ENCODE measurements at places on chromosomes 11 and 22. TPM values are rescaled to one million over a fixed set of nuclear protein-coding genes. Genes with fewer than 3 reads are reported as not detected.

DNA sequence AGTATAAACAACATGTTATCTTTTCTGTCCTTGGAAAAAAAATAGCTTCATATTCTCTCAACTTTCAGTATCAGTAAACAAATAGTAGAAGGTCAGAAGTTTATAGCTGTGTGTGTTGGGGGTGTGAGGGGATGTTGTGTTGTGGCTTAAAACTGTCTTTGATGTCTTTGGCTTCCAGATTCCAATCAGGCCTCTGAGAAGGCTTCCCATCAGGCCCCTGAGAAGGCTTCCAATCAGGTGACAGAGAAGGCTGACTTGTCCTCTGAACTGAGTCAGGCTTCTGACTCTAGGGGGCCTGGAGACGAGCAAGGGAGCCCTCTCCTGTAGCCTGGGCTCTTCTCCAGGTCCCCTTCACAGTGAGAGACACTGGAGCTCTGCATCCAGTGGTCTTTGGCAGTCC, 9.3 kb downstream of the MTFP1 start:
- DNase-seq: no peak

DNA sequence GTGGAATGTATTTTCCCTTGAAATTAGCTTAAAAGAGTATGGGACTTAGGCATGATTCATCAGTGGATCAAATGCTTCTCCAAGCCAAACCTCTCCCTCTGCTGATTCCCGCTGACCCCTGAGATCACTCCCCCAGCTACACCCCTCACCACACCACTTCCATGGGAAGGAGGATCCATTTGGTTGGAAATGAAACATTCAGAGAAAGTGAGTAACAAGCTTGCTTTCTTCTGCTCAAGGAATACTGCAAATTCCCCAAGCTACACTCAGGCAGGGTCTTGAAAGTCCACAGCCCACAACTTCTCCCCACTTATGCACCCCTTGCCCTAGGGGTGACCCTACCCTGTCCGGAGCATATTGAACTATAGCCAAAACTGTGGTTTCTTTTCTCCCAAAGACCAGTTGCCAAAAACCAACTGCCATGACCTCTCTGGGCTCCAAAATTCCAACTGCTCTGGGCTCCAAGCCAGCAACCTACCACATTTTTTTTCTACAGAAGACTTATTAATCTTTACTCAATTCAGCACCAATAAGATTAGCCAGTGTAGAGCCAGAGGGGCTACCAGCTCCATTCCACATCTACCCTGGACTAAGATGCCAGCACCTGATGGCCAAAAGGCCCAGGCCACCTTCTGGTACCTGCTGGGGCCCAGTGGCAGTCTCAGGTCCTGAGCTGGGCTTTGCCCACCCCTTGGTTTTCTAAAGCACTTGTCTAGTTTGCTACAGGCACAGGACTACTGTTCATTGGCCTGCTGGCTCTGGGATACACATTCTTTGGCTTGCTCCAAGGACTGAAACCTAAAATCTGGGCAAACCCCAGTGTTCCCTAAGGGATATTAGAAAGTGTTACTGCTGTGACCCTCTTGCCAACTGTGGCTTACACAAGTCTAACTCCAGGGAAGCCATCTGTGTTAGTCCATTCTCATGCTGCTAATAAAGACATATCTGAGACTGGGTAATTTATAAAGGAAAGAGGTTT, 101.1 kb downstream of the MICAL3 start:
- DNase-seq: peak; percentile 65

Gene CYP2D6
- 0.26 TPM for total RNA-seq

DNA sequence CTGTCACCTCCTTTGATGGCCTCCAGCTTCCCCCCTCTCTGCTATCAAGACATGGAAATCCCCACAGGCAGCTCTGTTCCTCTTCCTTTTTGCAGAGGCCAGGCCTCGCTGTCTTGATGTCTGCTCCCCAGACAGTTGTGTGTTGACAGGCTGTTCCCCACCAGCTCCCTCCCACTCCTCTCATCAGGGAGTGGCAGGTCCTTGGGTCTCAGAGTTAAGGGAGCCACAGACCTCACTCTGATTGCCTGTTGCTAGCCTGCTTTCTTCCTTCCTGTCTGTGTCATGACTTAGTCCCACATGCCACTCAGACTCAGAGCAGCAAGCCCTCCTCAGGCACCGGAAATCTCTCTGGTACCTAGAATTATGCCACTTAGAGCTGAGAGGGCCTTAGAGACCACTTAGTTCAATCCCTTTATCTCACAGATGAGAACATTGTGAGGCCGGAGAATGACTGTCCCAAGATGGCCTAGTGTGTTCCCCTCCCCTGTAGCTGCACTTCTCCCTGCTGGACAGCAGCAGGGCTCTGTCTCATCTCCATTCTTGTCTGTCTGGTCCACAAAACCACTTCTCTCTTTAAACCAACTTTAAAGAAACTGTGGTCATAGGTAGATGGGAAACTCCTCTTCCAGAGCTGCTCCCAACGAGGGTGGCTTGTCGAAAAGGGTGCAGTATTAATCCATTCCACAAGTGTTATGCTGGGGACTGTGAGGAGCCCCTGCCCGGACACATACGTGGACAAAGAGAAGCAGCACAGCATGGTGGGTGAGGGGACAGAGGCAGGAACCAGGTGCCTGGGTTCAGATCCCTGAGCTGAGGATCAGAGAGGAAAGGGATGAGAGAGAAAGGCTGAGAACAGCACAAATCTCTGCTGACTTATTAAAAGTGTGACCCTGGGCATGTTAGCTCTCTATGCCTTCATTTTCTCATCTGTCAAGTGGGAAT, 4.2 kb downstream of the AMPD3 start:
- no peak for DNase-seq

DNA sequence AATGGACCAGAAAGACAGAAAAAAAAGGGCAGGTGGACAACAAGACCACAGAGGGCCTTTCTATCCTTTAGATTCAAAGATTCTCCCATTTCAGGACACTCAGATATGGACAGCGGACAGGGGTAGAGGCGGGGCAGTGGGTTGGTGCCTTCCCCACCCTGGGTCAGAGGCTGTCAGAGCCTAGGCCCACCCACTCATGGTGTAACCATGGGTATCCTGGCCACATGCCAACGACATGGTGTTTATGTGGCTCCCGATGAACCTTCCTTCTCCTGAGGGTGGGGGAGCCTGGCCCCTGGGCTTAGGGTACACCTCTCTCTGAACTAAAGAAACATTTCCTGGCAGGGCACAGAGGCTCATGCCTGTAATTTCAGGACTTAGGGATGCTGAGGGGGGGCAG, 14.3 kb upstream of the P2RY2 start:
- peak; percentile 71 for DNase-seq

Gene DEFB131B
- not detected for total RNA-seq

DNA sequence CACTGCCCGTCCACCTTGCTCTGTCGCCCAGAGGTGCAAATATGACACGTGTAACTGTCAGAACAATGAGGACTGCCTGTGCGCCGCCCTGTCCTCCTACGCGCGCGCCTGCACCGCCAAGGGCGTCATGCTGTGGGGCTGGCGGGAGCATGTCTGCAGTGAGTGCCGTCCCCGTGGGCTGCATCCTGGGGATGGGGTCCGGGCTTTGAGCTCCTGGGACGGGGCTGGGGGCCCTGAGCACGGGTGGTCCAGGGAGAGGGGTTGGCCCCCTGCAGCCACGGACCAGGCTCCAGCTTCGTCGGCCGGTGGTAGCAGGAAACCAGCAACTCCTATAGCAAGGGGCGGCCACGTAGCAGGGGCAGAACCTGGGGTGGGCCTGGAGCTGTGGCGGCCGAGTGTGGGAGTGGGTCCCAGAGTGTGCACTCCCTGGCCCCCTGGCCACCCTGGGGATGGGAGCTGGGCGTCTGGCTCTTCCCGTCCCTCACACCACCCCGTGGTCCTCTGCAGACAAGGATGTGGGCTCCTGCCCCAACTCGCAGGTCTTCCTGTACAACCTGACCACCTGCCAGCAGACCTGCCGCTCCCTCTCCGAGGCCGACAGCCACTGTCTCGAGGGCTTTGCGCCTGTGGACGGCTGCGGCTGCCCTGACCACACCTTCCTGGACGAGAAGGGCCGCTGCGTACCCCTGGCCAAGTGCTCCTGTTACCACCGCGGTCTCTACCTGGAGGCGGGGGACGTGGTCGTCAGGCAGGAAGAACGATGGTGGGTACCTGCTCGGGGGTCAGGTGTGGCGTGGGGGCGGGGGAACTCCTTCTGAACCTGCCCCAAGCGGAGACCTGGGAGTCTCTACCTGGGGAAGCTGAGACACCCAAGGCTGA, 10.1 kb downstream of the MUC2 start:
- no peak for DNase-seq

Gene FOLR1
- total RNA-seq: 0.32 TPM

- DNase-seq: no peak
Observed at GRCh38 chr11:11944444-11944843, 64.0 kb downstream of the DKK3 start.

DNA sequence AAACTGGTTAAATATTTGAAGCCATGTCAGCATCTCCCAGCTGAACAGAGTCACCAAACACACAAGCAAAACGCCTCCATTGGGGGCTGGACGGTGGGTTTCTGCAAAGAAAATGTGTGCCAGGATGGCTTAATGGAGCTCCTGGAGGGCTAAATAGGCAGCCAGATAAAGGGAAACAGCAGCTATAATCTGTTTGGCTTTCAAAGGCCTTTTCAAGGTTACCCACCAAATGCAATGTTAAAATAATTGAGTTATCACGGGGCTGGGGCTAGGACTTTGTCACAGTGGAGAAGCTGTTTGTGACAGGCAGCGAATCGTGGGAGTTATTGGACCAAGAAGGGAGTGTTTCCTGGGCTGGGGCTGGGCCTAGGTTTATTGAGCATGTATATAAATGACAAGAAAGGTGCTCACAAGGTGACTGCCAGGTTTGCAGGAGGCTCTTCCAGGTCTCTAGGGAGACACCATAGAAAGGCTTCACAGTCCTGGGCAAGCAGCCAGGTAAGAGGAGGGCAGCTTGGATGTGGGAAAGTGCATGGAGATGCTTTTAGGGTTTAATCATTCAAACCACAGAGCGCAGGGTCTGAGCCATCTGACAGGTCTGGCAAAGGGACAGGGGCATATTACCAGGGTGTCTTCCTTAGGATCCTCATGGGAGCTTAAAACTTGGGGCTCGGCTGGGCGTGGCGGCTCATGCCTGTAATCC, 28.3 kb downstream of the GRIK4 start:
- DNase-seq: no peak

DNA sequence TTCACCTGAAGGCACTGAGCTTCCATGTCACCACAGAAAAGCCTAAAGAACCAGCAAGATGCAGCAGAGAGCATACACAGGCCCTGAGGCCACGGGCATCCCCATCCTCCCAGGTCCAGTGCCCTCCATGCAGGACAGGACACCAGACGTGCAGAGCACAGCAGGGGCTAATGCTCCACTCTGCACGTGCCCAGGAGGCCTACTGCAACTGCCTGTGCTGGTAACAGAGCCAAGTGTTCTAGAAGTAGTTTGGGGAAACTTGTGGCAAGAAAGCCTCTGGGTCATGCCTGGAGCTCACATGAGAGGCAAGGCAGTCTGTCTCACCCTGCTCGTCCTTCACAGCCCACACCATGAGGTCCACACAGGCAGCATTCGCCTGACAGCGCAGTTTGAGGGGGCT, 30.7 kb downstream of the SERPIND1 start:
- DNase-seq: no peak

DNA sequence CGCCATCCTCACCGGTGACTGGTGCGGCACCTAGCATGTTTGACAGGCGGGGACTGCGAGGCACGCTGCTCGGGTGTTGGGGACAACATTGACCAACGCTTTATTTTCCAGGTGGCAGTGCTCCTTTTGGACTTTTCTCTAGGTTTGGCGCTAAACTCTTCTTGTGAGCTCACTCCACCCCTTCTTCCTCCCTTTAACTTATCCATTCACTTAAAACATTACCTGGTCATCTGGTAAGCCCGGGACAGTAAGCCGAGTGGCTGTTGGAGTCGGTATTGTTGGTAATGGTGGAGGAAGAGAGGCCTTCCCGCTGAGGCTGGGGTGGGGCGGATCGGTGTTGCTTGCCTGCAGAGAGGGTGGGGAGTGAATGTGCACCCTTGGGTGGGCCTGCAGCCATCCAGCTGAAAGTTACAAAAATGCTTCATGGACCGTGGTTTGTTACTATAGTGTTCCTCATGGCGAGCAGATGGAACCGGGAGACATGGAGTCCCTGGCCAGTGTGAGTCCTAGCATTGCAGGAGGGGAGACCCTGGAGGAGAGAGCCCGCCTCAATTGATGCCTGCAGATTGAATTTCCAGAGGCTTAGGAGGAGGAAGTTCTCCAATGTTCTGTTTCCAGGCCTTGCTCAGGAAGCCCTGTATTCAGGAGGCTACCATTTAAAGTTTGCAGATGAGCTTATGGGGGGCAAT, 1.1 kb downstream of the NEAT1 start:
- DNase-seq: peak; percentile 87

Gene DCUN1D5
- total RNA-seq: 22.1 TPM

DNA sequence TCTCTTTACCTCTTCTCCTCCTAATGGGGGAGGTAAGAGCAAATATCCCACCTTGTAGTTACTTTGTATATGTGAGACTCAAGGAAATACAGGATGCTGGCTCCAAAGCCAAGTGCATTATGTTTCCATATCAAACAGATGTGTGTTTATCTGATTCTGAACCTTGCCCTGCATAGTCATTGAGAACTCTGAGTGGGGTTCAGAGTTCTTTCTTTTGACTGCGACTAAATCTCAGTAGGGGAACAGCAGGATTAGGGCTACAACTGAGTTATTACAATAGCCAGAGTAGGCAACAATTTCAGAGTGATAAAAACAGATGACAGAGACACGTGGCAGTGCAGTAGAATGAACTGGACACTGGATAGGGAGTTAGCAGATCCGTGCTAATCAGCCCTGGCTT, 34.1 kb upstream of the TLCD5 start:
- DNase-seq: no peak

DNA sequence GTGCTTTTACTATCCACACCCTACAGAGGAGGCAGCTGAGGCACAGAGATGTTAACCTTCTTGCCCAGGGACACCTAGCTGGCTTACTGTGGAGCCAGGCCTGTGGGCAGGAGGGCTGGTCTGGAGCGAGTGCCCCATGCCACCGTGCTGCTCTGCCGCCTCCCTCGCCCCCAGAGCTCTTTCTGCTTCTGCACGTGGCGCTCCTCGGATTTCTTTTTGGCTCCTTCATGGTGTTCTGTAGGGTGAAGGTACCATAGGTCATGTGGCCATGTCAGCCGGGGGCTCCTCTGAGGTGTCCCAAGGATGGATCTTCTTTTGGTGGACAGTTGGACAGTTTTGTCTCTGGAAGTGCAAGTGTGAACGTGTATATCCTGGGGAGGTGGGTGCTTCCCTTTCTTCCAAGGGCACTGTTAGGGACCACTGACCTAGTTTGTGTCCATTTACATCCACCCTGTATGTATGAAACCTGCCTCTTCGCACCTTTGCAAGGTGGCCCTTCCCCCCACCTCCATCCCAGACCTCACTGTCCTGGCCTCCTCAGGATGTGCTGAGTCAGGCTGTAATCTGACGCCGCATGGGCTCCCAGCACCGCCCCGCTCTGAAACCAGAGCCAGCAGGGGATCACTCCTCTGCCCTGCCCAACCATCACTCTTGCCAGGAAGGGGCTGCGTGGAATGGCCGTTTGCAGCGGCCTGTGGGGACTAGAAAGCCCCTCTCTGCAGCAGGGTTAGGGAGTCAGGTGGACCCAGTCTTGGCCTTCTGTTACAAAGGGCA, 31.7 kb downstream of the POLR3H start:
- DNase-seq: no peak

Gene TRIM6
- total RNA-seq: 1.4 TPM

All from mesenteric fat pad (tissue), 1 donor.